Esophagus mucosa (tissue), 1 donor: ENCODE measurements at places on chromosomes 3 and 15. TPM values are rescaled to one million over a fixed set of nuclear protein-coding genes. Genes with fewer than 3 reads are reported as not detected.

Gene KBTBD8
- 2.2 TPM for total RNA-seq

Gene C3orf22
- not detected for total RNA-seq

Gene GPR149
- not detected for total RNA-seq

Gene STRIT1
- total RNA-seq, result not detected

Gene GP5
- total RNA-seq, result 0.08 TPM

Gene LTK
- total RNA-seq, result 0.12 TPM

Gene ARID3B
- total RNA-seq, result 5.4 TPM
